ENCODE measurements at places on chromosomes 2 and 18.

GRCh38 chr2:130019402-130019801, 39.9 kb downstream of the RAB6C start:
- no peak for DNase-seq

- no peak for DNase-seq
Measured at GRCh38 chr2:218323526-218324472, 31.5 kb upstream of the TMBIM1 start.

GRCh38 chr18:36377626-36378025, 80.1 kb downstream of the FHOD3 start:
- no peak for DNase-seq

DNA sequence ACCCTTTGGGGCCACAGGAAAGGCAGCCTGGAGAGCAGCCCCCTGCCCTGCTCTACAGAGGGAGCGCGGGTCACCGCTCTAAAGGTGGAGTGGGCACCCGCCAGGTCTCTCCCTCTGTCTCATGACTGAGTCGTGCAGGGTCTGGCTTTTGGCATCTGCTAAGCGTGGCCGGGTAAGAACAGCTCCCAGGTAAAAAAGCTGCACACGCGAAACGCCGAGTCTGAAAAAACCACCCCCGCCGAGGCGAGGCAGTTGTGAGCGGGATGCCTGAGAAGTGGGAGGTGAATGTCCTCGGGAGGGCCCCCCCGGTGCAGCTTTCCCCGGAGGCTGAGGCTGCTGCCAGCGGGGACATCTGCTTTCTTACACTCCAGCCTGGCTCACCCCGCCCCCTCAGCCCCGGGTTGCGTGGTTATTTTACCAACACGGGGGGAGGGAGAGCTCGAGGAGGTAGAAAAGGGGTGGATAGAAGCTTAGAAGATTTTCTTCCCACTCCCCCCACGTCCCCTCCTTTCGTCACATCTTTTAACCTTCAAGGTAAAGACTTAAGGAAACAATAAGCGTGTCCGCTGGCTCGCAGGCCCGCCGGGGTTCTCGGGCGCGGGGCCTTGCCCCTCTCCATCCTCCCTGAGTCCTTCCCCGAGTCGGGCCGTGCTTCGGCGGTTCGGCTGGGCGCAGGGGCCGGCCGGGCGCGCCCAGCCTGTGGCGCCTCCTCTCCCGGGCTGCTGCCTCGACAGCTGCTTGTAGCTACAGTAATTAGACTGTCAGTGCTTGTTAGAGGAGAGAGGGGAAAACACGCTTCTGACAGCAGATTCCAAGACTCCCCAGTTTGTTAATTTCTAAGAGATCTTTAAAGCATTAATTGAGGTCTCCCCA, 70.6 kb upstream of the PSMD14 start:
- peak; percentile 41 for DNase-seq

- DNase-seq = peak; percentile 49
Measured at GRCh38 chr2:73920577-73921545, 5.8 kb upstream of the DGUOK start.

- no peak for DNase-seq
Measured at GRCh38 chr2:113705982-113706523, 50.4 kb downstream of the SLC35F5 start.

DNA sequence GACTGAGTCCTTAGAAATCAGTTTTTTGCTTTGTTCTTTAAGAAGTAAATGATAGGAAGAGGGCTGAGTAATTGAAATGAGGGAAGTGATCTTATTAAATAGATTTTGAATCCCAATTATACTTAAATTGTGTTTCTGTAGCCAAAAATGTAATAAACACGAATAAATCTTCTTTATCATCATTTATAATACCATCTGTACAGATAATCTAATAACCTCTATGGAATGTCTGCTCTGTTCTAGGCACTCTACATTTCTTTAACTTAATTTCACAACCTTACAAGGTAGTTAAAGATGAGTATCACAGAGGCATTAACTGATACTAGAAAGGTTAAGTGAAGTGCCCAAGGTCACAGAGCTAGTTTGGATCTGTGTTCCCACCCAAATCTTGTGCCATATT, 14.3 kb upstream of the SCN2A start:
- DNase-seq = no peak

Measured in GM10248 (cell line).